HT1080 (cell line): ENCODE measurements at places on chromosomes 4 and X. TPM values are rescaled to one million over a fixed set of nuclear protein-coding genes. Genes with fewer than 3 reads are reported as not detected.

The HS3ST1 gene
- 0.57 and 3.5 TPM in 2 replicates for total RNA-seq

The TCEAL2 gene
- total RNA-seq: 0.17 and 0.37 TPM in 2 replicates

The RNF212 gene
- total RNA-seq: not detected in 2 replicates

The CXorf49 gene
- total RNA-seq: not detected in 2 replicates

The VCX2 gene
- total RNA-seq: 0.13 TPM in 1 of 2 replicates, not detected in the other

The XPNPEP2 gene
- not detected in 2 replicates for total RNA-seq

The RASGEF1B gene
- not detected in 2 replicates for total RNA-seq

The SPANXN3 gene
- 1.1 and 2.4 TPM in 2 replicates for total RNA-seq

The HPGD gene
- 0.30 and 1.6 TPM in 2 replicates for total RNA-seq

The GUCY1B1 gene
- 5.3 and 7.6 TPM in 2 replicates for total RNA-seq

The PAGE4 gene
- total RNA-seq: not detected in 2 replicates

The SEC24B gene
- 10.9 and 23.1 TPM in 2 replicates for total RNA-seq

The GDI1 gene
- 64.4 and 92.9 TPM in 2 replicates for total RNA-seq

The DCAF4L1 gene
- total RNA-seq: 0.19 and 0.33 TPM in 2 replicates

The ZFYVE28 gene
- 5.0 and 5.4 TPM in 2 replicates for total RNA-seq

The PRRG1 gene
- 9.9 and 13.7 TPM in 2 replicates for total RNA-seq

The PAGE1 gene
- 12.3 and 18.1 TPM in 2 replicates for total RNA-seq
